ENCODE measurements at places on chromosomes 7 and 10.

- DNase-seq: peak; percentile 9
These were observed 741.4 kb upstream of the POT1 start for GRCh38 chr7:125670926-125671572.

DNA sequence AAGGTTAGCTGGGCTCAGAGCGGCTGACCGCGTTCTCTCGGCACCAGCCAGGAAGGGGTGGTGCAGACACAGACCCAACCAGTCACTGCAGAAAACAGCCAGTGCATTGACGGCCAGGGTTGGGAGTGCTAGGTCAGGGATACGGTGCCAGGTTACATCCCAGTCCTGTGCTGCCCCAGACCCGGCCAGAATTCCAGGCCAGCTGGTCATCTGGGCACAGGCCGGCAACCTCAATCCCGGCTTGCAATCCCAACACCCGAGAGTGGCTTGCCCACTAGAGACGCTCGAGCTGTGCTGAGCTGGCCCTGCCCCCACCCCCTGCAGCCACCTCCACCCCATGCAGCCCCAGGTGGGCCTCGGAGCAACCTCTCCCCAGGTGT is 3.8 kb downstream of the PRAP1 start:
- no peak for DNase-seq

GRCh38 chr7:101882595-101883564 is 65.5 kb downstream of the CUX1 start:
- DNase-seq: peak; percentile 100

DNA sequence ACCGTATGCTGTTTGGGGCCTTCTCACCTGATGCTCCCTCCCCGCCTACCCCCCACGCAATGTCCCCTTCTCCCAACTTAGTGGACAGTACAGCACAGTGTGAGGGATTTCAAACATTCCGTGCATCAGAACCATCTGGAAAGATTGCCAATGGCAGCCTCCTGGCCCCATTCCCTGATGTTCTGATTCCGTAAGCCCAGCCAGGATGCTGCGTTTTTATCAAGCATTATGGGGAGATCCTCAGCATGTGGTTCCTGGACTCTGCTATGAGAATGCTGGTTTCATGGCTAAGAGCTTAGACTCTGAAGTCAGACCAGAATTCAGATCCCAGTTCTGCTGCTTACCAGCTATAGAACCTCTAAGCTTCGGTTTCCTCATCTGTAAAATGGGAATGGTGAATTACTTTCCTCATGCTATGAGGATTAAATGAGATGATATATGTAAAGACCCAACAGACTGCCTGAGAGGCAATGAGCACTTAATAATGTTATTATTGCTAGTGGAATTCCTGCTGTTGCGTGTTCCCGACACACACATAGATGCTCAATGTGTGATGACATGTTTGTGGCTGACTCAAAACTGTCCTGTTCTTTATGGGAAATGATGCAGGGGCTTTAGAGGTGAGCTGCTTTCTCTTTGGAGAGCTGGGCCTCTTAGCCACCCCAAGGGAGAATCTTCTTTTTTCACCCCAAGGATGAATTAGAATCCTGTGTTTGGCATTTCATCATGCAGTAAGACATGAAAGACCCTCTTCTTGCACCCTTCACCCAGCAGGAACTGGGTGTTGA is 60.8 kb upstream of the SMNDC1 start:
- no peak for DNase-seq

- peak; percentile 78 for DNase-seq
These were observed 157.3 kb downstream of the SND1 start for GRCh38 chr7:127809261-127809702.

DNA sequence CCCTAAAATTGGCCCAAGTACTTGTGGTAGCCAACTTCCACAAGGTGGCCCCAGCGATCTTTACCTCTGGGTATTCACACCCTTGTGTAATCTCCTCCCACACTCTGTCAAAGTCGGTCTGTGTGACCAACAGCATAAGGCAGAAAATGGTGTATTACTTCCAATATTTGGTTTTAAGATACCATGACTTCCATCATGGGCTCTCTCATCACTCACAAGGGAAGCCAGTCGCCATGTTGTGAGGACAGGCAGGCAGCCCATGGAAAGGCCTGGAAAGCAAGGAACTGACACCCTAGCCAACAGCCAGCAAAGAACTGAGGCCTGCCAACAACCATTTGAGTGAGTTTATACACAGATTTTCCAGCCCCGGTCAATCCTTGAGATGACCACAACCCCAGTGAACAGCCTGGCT is 91.0 kb upstream of the KMT2E start:
- DNase-seq: peak; percentile 88

- DNase-seq: no peak
These were observed 27.1 kb downstream of the SLF2 start for GRCh38 chr10:100939763-100940344.

- DNase-seq: no peak
These were observed 28.6 kb downstream of the SLC35B4 start for GRCh38 chr7:134287916-134288659.

DNA sequence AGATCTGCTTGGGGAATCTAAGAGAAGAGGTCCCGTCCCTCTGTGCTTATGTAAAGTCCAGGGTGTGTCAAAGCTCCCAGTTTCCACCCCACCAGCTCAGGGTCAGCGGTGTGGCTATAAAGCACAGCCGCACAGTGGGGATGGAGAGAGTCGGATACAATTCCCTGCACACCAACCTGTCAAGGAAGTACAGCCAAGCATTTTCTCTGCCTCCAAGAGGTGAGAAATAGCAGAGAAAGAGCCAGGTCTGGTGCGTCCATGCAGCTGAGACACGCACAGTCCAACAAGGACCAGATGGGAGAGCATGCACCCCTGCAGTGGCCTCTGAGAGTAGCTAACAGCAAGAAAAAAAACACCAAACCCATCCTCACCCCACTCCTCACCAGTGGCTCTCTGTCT is 61.3 kb upstream of the WAC start:
- no peak for DNase-seq

DNA sequence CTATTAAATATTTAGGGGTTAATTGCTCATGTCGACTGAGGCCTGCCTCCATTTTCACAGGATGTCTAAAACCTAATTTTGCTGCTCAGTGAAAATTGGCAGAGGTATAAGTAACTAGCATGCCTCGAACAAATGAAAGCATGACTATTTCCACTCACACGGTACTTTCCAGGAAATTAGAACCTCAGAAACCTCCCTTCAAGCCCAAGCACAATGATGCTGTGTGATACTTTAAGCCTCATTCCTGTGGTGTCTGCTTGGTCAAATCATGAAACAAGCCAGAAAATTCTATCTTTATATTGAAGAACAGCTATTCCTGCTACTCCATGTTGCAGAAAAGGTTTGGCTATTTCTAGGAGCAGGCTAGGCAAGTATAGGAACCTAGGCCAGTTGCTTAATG is 203.0 kb downstream of the SORCS3 start:
- DNase-seq: no peak

DNA sequence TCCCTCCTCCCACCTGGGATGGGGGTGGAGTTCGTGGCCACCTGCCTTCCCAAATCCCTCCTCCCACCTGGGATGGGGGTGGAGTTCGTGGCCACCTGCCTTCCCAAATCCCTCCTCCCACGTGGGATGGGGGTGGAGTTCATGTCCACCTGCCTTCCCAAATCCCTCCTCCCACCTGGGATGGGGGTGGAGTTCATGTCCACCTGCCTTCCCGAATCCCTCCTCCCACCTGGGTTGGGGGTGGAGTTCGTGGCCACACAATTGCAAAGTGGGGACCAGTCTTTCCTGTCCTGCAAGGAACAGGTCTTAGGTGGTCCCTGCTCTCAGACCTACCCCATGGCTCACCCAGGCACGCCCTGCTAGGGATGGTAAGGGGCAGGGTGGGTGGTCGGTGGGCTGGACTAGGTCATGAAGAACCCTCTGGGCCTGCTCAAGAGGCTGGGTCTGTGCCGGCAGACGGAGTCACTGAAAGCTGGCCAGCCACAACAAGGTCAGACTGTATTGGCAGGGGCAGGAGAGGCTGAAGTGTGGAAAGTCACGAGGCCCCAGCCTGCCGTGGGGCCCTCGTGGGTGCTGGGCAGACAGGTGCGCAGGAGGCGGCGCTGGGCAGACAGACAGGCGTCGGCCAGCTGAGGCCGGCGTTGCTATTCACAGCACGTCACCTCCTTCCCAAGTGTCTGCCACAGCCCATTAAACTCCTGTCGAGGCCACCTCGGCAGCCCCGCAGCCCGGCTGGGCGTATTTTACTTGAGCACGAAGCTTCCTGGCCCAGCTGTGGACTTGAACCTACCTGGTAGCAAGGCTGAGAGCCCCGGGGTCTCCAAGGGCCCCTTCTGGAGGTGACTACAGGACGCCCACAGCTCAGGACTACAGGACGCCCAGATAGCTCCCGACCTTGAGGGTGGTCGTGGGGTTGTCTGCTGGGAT is 4.1 kb downstream of the KNDC1 start:
- no peak for DNase-seq

GRCh38 chr10:651692-652091 is 37.8 kb downstream of the DIP2C start:
- DNase-seq: no peak

- peak; percentile 99 for DNase-seq
These were observed 14.4 kb downstream of the DENND2A start for GRCh38 chr7:140625908-140626868.

DNA sequence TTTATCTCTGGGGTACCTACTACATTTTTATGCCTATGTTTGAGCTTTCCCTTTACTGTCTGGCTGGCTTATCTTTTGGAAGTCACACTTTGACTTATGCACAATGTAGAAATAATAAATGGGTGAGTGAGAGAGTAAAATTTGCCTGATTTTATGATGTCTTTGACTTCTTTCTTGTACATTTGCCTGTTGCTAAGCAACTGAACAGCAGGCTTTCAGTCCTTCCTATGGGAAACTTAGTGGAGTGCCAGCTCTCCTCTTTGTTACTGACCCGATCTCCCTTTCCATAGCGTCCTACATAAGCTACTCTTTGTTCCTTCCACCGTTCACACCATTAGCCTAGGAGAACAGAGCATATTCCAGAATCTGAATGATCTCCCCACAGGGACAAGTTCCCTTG is 4.2 kb downstream of the TAS2R60 start:
- no peak for DNase-seq

DNA sequence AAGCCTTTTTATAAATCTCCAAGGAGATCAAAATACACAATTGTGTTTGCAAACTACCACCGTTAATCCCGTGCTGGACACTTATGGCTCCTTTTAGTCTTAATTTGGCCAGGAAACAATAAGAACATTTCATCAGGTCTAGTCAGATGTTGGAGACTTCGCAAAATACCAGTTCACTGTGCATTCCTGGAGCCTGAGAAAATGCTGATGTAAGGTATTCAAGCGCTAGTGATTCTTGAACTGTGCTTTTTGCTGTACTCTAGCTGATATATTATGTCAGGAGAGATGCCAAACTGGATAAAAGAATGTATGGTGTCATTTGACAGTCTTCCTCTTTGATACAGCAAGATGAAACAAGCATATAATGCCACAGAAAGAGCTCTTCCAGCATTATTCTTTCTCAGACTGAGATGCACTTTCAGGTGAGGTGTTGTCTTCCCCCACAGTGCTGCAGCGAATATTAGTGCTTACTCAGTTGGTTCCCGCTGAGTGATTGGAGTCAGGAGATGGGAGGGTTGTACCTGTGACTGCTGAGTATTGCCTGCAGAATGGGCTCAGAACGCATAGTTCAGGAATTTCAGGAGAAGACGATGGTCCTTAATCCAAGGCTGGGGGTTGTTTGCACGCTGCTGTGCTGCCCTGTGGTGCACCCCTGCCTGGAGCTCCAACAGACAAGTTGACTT is 59.2 kb downstream of the OGDH start:
- peak; percentile 27 for DNase-seq

DNA sequence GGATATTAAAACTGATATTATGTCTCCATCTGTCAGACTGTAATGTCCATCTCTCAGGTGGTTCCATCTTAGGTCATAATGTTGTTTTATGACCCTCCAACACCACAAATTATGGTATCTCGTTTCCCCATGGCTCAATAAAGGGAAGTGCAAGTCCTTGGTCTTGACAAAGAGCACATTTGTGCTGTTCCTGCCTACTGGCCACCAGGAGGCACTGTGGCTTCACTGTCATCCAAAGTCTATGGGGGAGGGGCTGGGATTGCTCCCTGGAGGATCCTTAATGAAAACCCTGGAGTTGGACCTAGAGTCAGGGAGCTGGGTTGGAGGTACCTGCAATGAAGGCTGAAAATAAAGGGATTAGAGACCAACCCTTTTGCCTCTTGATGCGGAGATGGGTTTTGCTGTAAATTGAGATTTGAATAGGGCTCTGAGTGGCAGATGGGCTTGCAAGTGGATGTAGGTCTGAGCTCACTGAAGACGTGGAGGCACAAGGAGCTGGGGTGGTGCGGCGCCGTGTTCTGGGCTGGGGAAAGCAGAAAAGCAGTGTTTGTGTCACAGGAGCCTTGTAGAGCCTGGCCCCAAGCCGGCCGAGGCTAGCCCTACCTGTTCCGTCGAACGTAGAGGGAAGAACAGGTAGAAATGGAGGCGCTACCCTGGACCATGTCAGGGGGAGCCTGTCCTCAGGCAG is 180.5 kb upstream of the PRSS58 start:
- peak; percentile 51 for DNase-seq

DNA sequence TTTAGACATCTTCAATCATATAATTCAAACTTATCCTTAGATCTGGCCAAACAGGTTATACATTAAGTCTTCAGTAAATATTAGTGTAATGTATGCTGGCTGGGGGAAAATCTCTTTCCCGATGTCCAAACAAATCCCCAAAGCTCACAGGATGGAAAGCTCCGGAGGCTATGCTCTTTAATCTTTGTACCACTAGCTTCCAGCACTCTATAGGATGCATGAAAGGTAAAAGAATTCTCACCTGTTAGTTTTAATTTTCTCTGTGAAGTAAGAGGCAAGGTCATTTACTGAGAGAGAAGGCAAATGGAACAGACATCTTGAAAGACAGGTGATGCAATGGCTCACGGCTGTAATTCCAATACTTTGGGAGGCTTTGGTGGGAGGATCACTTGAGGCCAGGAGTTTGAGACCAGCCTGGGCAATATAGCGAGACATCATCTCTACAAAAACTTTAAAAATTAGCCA is 99.8 kb upstream of the KIF5B start:
- DNase-seq: no peak

DNA sequence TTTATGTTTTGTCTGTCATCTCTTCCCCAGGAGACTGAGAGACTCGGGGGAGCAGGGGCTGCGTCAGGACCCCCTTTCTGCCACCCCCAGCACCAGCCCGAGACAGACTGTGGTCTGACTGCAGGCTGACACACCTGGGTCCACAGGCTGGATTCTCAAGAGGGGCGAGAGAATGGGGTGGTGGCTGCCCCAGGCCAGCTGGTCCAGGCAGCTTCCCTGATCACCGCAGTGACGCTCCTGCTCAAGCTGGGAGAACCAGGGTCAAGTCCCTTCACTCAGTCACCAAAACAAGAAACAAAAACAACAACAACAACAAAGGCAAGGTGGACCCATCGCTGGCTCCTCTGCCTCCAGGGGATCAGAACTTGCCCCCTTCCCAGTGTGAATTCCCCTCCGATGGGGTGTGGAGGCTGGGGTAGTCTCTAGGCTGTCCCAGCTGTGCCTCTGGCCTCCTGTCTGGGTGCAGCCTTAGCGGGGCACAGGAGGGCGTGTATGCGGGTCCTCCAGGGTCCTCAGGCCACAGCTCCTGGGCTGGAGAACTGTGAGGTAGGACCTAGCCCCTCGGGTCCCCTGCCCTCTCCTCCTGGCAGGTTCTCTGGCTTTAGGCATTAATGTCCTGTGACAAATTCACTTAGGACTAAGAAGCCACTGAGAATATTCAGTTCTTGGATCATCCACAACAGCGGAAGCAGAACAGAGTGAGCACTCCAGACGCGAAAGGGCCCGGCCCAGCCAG is 40.6 kb downstream of the PRKAG2 start:
- no peak for DNase-seq
